NCI-H460 (cell line): ENCODE measurements at places on chromosomes 5 and 9.
A peak's percentile ranks its signal among the peaks of the same experiment; 100 is the strongest.

DNA sequence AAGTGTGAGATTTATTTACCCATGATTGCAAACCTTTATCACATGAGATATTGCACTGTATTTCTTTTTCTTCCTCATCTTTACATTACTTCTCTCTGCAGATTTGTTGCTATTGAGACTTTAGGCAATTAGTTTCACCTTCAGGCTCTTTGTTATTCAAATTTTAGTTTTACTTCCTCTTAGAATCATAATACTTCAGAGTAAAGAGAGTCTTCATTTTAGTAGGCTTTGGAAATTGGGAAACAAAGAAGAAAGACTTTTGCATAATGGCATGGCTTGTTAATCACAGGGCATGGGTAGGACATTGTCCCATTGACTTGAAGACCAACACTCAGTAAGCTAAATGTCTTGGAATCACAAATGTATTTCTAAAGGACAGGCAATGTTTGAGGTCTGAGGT, 1.2 kb upstream of the PCDHGA5 start:
- DNase-seq, result no peak

DNA sequence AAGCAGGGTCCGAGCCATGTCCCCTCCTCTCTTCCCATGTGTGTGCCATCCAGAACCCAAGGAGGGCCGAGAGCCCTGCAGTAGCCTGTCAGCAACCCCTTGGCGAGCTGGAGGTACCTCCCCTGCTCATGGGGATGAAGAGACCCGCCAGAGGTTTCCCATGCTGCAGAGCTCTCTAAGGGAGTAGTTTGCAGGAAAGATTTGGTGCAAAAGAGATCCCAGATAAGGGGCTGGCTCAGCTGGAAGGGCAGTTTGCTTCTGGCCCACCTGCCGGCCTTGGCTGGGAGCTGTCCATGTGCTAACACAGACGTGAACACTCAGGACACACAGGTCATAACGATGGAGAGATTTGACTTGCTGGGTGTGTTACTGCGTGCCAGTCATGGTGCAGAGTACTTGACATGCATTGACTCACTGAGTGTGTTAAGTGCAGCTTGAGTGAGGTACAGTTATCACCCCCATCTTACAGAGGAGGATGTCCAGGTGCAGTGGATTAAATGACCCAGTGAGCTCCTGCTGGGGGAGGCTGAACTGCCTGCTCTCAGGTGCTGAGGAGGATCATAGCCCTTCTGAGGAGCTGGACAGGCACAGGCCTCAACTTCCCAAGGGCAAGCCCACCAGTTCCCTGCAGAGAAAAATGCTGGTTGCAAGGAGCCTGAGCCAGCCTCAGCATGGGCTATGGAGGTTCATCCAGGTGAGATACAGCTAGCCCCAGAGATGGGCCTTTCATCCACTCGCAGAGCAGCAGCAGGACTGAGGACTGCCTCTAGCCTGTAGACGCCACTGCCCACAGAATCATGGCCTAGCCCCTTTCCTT, 6.3 kb upstream of the SLC25A48 start:
- DNase-seq, result no peak

DNA sequence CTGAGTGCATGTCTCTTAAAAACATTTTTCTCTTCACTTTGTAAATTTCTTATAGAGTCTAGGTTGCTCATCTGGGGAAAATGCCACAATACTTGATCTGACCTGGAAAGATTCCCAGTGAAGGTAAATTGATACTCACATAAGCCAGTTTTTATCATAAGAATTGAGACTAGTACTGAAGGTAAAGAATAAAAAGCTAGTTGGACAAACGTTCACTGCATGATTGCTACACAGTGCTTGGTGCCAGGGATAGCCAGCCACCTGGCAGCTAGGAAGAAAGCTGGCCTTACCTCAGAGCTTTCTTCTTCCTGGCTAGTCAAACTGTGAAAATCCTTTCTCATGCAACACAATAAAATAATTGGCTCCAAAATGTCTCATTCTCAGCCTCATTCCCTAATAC, 77.1 kb downstream of the MUSK start:
- no peak for DNase-seq

DNA sequence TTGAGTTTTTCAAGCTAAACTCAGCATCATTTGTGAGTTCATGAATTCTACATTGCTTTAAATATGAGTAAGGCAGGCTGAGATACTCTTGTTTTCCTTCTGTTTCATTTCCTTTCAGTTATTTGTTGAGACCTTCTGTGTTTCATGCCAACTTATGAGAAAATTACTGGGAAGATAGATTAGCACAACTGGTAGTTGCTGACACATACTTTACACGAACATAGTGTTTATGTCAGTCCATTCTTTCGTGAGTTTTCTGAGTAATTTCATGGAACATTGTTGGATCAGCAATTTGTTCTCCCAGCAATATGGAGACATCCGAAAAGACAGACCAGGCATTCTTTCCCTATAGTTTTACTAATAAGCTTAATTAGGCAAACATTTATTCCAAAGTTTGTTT, 102.0 kb upstream of the SMC5 start:
- DNase-seq, result no peak

DNA sequence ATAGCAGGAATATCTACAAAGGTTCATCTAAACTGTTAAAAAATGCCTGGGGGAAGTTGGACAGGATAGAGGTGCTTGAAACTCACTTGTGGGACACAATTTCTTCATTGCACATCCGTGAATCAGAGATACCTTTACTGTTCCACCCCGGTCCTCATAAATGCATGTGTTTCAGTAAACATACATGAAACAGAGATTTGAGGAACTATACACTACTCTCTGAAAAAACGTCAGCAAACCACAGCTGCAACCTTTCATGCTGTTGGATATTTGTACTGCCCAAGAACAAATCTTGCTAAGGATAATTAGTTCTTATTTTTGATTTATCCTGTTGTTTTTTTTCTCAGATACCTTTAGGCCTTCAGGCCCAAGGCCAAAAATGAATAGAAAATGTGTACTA, 337.3 kb downstream of the KDM4C start:
- no peak for DNase-seq

DNA sequence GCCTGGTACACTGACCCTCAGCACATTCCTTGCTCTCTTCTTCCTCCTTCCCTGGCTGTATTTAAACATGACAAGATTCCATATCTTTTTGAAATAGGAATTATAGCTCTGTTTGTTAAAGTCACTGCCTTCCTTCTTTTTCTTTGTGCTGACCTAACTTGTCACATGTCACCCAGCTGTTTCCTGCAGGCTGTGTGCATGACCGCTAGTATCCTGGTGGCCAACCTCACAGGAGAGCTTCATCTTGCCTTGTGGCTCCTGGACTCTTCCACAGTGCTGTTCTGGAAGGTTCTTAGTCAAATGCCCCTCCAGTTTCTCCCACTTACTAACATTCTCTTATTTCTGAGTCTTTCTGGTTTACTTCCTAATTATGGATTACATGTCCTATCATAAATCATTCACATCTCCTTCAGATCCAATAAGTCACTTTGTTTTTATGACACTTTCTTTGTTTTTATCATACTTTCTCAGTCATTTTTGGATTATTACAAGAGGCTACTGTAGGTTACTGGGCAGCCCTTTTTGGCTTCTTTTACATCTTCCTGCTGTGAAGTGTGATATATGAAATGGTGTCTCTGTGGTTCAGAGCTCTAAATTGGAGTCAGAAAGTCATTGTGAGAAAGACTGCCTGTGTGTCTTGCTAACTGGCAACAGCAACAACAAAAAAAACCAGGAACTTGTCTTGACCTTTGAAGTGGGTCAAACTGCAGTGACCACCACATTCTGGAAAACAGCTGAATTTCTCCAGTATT, 463.6 kb upstream of the DAP start:
- no peak for DNase-seq

GRCh38 chr5:4939042-4939781, 200.9 kb upstream of the ADAMTS16 start:
- no peak for DNase-seq

- no peak for DNase-seq
Measured at GRCh38 chr9:130945173-130945572, 6.1 kb upstream of the FIBCD1 start.

- DNase-seq, result no peak
Measured at GRCh38 chr9:19050637-19051591, 1.7 kb downstream of the RRAGA start.

DNA sequence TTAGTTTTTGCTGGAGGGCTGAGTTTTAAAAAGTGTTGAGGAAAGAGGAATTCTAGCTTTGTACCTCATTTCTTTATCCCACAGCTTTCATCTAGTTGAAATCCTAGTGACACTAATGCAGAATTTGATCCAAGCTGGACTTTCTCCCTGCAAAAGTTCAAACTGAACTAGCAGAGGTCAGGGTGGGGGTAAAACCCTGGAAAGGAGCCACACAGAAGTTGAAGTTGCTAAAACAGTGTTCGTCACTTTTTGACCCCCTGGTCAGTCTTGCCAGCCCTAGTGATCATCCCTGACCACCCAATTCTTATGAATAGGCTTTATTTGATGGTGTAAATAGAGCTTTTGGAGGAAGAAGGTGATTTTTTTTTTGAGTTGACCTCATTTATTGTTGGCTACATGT, 390.4 kb downstream of the TMEM38B start:
- DNase-seq, result no peak

DNA sequence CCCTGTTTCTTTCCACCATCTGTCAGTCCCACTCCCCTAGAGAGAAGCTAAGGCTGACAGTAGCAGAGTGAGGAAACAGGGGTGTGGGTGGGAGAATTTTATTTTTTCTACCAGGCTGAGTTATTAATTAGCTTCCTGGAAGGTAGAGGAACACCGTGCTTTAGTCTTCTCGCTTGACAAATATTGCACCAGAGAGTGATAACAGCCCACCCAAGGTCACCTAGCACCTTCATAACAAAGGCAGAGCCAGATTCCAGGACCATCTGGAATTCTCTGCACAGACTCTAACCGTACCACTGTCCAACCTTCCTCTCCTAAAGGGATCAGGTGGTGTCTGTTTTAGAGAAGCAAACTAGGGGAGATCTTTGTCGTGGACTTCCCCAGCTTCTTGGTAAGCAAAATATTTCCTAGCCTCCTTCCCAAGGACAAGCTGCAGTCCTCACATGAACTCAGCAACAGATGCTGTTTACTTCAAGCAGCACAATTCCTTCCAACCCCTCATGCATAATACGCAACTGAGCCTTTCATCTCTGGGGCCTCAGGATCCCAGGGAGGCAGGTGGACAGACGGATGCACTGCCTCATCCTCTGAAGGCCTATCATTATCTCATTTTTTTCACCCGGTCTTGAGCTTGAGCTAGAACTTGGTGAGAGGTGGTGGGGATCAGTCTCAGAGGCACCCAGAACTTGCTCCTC, 308.7 kb upstream of the BRINP1 start:
- DNase-seq, result no peak

DNA sequence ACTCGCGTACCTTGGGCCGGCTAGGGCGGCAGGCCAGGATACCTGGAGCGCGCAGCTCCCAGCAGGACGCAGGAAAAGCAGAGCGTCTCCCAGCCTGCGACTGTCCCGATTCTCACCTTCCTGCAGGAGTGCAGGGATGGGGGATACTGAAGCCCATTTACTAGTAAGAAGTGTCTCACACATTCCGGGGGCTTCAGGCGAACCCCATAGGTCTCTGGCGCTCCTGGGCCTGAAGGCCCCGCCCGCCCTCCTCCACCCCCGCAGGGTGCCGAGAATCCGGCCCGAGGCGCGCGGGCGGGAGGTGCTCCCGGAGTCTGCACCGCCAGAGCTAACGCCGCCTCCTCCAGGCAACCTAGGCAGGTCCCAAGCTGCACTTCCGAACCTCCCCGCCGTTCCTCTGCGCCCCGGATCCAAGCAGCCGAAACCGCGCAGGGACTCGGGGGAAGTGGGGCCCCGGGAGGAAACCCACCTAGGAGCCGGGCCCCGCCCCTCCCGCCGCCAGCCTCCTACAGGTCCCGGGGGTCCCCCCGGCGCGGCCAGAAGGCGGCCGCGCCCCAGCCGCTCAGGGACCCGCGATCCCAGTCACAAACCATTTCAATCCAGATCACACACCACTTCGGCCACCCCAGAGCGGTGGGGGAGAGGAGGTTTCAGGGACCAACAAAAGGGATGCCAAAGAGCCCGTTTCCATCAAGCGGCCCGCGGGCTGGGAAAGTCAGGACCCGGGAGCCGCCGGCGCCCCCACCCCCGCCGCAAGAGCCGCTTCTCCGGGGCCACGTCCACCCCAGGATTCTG, 1.2 kb downstream of the ROR2 start:
- DNase-seq, result peak; percentile 8

DNA sequence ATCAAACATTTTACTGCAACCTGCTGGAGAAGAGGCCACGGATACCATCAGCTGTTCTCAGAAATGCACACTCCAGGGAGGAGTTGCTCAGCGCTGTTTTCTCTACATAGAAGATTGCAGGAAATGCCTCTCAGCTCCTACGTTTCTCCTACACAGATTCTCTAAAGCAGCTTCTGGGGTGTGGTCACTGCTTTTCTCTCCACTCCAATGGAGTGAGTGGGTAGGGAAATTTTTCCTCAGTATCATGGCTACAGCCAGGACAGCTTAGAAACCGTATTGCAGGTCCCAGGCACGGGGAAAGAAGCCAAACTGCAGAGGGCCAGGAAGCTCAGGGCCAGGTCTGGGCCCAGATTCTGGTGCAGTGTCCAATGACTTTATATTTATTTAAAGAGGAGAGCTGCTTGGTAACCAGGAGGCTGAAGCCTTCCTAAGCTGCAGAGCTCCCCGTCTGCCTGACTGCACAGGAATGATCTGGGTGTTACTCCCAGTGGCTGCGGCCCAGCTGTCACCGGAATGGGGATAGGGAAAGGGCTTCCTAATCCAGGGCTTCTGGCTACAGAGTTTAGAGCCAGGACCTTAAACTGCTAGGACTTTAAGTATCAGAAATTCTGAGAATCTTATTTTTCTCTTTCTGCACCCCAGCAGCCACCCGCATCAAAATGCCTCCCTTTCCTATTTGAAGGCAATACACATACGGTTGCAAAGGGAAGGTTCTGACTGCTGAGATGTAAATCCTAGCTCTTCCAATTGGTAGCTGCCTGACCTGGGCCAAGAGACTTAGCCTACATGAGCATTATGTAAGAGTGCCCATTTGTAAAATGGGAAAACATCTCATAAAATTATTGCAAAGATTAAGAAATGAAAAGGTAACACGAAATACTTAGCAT, 1.4 kb upstream of the SPTAN1 start:
- DNase-seq, result no peak

DNA sequence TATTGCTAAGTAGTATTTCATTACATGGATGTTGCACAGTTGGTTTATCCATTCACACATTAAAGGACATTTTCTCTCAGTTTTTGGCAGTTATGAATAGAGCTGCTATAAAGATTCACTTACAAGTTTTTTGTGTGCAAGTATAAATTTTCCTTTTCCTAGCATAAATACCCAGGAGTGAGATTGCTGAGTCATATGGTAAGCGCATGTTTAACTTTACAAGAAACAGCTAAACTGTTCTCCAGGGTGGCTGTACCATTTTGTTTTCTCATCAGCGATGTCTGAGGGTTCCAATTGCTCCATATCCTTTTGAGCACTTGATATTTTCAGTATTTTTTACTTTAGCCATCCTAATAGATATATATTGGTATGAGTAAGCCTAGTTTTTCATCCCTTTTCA, 16.4 kb upstream of the ABCA1 start:
- no peak for DNase-seq

DNA sequence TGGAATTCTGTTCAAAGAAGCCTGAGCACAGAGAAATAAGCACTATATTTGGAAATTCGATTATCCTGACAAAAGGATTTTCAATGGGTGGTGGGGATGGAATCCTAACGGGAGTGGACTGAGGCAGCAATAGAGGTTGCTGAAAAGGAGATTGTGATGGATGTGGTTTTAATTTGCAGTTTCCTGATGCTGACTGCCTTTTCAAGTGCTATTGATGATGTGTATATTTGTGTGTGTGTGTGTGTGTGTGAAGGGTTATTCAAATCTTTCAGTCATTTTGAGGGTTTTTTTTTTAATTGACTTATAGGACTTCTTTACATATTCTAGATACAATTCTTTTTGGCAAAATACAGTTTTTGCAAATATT, 614.5 kb downstream of the HINT1 start:
- DNase-seq, result no peak
